ENCODE measurements at places on chromosomes 16 and 17.
A peak's percentile ranks its signal among the peaks of the same experiment; 100 is the strongest.

- no peak for DNase-seq
Observed at GRCh38 chr17:48453447-48453846, 23.4 kb upstream of the SKAP1 start.

DNA sequence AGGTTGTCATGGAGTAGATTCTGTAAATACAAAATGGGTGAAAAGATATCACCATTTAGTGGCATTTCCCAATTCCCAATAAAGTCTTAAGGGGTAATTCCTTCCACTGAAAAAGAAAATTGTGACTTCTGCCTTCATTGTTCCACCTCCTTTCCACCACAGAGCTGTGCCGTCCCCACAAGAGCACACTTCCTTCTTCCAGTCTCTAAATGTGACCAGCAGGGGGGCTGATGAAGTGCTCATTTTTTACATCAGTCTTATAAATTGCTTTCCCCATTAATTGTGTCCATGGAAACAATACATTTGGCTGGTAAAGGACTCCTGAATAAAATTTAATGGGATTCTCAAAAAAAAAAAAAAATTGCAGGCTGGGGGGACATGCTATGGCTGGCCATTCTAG is 260.8 kb upstream of the PSMD7 start:
- no peak for DNase-seq

DNA sequence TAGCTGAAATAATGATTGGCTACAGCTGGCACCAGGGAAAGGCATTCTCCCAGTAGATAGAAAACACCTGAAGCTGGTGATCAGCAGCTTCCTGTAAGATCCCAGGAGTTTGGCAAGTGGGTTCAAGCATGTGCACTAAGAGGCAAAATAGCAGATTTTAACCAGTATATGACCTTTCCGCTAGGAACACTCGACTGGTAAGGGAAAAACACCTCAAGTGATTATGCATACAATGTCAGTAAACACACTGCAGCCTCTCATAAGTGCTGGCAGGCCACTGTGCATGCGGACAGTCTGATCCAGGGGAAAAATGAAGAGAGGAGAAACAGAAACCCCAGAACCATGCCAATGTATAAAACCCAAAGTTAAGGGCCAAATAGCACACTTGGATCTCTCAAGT is 49.0 kb upstream of the HLF start:
- DNase-seq = no peak

- DNase-seq = peak; percentile 85
Observed at GRCh38 chr16:51326131-51326856, 175.2 kb upstream of the SALL1 start.

DNA sequence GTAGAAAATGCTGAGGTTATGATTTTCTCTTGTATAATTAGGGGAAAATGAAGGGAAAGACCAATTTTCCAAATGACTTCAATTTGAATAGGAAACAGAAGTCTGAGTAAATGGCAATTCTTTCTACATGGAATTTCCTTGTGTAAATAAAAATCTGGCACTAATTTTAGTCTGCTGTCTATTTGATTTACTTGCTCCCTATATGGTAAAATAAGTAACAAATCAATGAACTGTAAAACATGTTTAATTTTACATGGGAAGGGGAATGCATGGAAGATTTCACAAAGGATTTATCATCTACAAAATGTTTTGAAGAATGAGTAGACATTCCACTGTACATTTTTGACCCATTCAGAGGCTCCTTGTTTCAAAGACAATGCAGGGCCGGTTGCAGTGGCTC is 811.6 kb upstream of the GOT2 start:
- no peak for DNase-seq

DNA sequence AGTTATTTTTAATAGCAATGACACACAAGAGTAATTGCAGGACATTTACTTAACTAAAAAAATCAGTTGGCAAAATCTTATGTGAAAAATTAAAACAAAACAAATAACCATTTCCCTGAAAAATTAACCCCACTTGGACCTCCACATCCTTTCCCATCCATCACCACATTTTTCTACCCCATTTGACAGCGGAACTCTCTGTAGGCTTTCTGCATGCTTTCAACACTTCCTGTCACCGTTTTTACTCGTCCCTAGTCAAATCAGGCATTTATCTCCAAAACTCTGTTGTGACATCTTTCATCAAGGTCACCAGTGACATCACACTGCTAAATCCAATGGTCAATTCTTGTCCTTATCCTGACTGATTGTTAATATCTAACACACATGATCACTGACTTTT is 27.5 kb downstream of the KCNJ16 start:
- no peak for DNase-seq

DNA sequence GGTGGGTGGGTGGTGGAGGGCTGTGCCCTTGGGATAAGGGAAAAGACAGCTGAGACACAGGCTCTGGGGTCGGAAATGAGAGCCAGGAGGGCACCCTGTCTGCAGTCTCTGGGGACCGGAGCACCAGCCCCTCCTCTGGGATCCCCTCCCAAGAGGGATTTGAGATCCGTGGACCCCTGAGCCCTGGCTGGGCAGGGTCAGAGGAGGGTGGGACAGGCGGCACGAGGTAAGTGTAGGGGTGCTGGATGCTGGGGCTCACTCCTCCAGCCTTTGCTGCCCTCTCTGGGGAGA is 425 bp downstream of the SGSH start:
- no peak for DNase-seq

- no peak for DNase-seq
Observed at GRCh38 chr17:5200360-5200759, 8.7 kb upstream of the ZNF594 start.

DNA sequence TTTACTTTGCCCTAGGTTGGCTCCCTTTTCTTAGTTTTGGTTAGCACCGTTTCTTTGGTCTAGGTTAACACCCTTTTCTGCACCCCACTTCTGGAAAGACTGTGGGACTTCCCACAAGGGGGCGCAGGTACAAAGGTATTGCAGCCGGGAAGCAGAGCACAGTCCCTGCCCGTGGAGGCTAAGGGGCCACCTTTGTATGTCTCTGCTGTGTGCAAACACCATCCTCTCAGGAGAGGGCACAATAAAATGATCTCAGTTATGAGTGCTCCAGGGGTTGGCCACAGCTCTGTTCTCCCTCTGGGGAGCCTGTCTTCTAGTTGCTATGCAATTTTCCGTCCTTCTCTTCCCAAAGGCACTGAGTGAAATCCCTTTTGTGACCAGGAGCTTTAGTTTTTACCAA is 28.4 kb upstream of the TMC5 start:
- peak; percentile 10 for DNase-seq

DNA sequence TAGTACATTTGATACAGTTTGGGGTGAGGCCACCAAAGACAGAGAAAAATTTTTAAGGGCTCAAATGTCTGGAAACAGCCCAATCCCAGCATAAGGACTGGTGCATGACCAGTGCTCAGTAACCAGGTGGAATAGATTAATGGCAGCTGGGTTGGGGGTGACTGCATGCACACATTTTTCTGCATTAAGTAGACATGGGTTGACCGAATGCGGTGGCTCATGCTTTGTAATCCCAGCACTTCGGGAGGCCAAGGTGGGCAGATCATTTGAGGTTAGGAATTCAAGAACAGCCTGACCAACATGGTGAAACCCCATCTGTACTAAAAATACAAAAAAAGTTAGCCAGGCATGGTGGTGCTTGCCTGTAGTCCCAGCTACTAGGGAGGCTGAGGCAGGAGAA is 121.1 kb upstream of the HSBP1 start:
- DNase-seq = no peak
